ENCODE measurements at places on chromosomes 1 and 21.
A peak's percentile ranks its signal among the peaks of the same experiment; 100 is the strongest.

DNA sequence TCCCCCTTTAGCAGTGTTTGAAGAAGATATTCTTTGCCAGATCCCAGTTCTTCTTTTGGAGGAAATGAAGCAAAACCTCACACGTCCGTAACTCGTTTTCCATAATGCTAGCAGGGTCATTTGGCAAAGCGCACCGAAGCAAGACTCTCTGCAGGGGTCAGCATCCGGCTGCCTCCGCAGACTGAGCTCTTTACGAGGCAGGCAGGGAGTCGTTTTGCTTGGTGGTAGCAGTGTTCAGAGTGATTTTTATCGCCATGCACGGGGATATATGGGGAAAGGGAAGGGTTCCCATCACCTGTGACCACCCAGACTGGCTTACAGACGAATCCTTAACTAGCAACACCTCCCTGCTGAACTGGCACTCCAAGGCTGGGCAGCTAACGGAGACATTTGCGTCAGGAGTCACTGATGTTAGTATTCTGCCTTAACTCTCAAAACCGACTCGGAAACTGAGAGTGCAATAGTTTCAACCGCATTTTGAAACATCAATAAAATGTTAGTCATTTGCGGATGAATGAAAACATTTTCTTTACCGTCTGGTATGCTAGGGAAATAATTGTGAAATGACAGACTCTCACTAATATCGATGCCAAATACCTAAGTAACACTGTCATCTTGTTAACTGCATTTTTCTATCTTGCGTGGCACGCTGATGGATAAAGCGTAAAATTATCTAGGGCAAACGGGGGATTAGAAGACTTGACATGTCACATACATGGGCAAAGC is 2.2 kb upstream of the NEGR1 start:
- peak; percentile 92 for DNase-seq

- no peak for DNase-seq
Measured at GRCh38 chr1:25683177-25683576, 66.6 kb downstream of the MAN1C1 start.

- DNase-seq: no peak
Measured at GRCh38 chr1:211729238-211729637, 53.8 kb upstream of the NEK2 start.

- no peak for DNase-seq
Measured at GRCh38 chr1:31957701-31958674, 19.8 kb upstream of the PTP4A2 start.

- DNase-seq: no peak
Measured at GRCh38 chr1:228013131-228013934, 6.5 kb downstream of the WNT3A start.

DNA sequence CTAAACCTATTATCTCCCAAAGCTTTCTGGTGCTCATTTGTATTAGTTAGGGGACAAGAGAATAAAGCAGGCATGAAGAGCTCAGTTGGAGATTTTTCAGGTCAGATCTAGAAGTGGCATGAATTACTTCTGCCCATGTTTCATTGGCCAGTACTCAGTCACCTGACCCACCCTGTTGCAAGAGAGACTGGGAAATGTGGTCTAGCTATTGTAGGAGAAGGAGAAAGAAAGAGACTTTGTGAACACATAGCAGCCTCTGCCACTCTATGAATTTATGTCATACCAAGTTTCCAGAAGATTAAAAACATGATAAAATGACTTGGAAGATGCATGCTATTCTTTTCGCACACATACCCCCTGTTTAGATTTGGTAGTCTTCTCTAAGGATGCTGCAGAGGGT is 302.3 kb upstream of the RUNX1 start:
- DNase-seq: no peak

- peak; percentile 99 for DNase-seq
Measured at GRCh38 chr1:209884665-209885117, 53.3 kb upstream of the SYT14 start.

DNA sequence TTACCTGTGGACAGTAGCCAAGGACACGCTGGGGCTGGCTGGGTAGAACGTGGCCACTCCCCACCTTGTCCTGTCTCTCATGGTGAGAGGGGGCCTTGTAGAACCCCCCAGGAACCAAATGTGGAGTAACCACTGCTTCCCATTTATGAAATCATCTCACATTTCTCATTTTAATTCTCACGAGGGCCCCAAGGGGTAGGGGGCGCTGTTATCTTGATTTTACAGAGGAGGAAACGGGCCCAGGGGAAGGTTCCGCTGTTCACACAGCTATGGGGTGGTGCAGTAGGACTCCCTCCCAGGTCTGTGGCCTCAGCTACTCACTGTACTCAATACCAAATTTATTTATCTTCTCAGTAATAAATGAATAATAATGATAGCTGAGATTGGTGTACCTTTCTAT is 5.5 kb downstream of the SMPDL3B start:
- peak; percentile 24 for DNase-seq

DNA sequence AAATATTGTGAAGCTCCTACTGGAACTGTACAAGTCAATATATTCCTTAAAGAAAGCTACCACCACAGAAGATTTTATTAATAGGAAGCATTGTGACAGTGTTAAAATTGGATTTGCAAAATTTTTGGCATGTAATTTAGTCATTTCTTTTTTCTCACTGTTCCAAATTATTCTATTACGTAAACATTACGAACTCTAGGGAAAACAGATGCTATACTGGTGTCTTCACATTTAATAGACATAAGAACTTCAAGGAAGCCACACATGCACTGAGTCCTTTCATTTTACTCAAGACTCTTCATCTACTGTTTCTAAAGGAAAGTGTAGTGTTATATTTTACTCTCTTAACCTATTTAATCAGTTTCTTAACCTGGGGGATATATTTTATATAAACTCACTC is 135.4 kb downstream of the HMCN1 start:
- DNase-seq: no peak

- no peak for DNase-seq
Measured at GRCh38 chr21:38202811-38203210, 54.0 kb upstream of the KCNJ15 start.

DNA sequence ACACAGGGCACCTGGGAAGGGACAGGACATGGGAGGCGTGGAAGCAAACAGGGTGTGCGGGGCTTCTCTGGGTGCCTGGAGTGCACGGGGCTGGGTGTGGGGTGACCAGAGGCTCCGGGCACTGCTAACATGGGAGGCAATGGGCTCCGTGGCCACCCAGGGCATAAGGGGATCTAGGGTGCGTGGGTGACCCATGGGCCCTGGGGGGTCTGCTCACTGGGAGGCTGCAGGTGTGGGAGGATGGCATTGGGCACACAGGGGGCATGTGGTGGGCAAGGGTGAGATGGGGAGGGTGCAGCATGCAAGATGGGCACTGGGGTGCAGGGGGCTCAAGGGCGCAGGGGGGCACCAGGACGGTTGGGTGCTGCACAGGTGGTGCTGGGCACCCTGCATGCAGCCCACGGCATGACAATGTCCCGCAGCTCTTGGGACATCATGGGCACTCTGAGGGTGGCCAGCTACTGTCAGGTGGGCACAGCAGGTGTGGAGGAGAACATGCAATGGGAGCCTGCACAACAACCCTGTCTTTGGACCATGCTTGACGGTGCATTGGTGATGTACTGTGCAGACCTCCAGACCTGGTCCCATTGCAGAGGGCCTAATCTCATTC is 15.1 kb downstream of the TRIM11 start:
- no peak for DNase-seq

- no peak for DNase-seq
Measured at GRCh38 chr21:16358784-16359183, 629.0 kb downstream of the USP25 start.

DNA sequence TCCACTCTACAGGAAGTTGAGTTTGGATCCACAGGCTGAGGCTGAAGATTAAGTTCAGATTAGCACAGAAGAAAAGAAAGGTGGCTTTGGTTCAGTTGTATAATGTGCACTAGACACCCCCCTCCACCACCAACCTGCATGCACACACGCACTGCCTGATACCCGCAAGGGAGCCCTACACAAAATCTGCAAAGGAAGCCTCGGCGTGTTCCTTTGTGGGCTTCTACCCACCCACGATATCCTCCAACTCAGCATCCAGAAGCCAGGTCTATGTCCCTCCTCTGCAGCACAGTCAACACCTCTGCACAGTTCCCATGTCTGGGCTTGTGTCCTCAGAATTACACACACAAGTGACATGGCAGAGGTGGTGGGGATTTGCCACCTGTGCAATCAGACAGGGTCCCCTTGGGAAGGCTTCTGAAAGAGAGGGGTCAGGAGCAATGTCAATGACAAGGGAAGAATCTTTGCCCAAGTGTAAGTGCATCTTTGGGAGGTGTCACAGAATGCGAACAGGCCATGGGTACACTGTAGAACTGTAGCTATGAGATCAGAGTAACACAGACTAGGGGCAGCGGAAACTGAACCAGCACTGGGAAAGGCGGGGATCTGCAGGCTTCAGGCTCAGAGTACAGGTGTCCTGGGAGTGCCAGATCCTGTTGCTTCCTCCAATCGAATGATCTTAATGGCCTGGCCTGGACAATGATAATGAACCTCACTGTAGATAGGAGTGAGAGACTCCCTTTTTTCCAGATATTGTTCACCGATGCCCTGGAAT is 148.6 kb upstream of the ETV3 start:
- no peak for DNase-seq

GRCh38 chr1:42937141-42937696 is 21.4 kb downstream of the SLC2A1 start:
- DNase-seq: peak; percentile 55

GRCh38 chr1:173113015-173113741 is 62.4 kb upstream of the TNFSF18 start:
- peak; percentile 18 for DNase-seq

DNA sequence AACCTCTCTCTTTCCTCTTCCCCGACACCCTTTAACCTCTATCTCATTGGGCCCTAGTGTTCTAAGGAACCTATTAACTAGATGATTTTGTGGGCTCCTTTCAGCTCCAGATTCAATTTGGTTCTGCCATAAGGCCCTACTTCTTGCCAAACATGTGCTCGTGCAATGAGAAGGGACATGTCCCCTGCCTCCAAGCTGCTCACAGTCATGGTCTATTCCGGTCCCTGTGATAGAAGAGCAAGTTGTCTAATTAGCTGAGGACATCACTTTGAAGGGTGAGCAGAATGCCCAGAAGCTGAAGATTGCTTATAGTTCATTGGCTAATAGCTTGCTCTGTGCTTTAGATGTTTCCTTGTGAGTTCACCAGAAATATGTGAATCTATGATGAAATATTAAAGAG is 76.2 kb downstream of the ZNF648 start:
- no peak for DNase-seq

DNA sequence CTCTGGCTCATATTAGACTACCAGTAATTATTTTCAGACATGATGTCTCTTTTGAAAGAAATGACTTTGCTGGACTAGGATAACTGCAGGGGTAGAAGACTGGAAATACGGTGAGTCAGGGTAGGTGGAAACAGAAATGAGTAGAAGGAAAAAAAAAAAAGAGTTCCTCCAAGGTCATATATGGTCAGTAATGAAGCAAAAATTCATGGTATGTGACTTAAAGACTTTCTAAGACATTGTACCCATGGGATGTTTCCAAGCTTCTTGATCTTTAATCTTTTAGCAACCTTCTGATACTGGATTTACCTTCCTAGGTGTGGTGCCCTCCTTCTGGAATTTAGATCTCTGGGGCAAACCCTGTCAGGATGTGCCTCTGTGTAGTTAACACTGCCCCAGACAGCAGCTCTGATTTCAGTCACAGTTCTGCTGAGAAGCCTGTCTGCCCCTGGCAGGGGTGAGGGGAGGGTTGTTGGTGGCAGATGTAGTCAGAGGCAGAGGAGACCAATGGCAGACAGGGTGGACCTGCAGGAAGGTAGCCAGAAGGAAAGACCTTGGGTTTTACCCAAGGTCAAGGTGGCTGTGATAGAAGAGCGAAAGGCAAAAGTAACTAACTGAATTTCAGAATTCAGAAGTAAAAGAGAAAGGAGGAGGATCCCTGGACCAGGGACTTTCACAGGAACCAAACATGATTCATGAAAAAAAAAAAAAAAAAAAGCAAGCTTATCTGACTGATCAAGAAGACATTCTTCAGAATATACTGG is 44.1 kb upstream of the BCL10 start:
- peak; percentile 69 for DNase-seq

GRCh38 chr1:19262047-19262446 is 10.4 kb downstream of the MRTO4 start:
- no peak for DNase-seq

GRCh38 chr1:9455487-9456234 is 83.6 kb upstream of the SLC25A33 start:
- peak; percentile 76 for DNase-seq

DNA sequence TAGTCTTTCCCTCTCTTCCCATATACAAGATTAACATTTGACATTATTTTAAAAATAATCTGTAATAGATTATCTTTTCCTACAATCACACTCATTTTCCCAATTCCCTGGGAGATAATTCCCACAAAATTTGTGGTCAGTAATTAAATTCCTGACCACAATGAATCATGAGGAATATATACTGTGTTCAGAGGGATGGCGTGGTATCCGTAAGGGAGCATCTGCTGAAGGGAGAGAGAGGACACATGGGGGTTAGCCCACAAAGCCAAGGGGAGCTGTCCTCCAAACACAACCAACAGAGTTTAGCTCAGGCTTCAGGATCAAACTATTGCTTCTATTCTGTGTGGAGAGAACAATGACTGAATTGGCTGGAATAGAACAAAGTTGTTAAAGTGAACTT is 57.1 kb upstream of the PPP2R5A start:
- DNase-seq: no peak

GRCh38 chr1:221487781-221488524 is 253.9 kb downstream of the DUSP10 start:
- peak; percentile 21 for DNase-seq

DNA sequence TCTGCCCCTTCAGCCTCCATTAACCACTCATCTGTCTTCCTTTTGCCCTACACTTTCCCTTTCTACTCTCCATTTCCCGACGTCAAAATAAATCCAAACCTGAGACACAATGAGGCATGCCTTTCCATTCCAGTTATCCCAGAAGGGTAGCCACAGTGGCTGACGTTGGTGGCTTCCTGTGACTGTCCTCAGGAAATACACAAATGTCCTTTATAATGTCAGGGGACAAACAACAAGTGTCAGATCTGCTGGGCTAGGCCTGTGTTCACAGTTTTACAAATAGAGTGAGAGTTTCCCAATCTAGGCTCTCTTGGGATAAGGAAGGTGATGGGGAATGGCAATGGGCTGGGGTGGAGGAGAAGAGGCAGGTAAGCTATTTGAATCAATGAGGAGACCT is 135.3 kb downstream of the BRINP2 start:
- DNase-seq: no peak

- peak; percentile 44 for DNase-seq
Measured at GRCh38 chr1:65478379-65479026, 58.0 kb downstream of the LEPR start.

Measured in fibroblast of the aortic adventitia (primary cell).